ENCODE measurements at places on chromosomes 2 and 18.

- DNase-seq, result peak; percentile 4
Observed at GRCh38 chr2:32627441-32627813, 423 bp upstream of the TTC27 start.

DNA sequence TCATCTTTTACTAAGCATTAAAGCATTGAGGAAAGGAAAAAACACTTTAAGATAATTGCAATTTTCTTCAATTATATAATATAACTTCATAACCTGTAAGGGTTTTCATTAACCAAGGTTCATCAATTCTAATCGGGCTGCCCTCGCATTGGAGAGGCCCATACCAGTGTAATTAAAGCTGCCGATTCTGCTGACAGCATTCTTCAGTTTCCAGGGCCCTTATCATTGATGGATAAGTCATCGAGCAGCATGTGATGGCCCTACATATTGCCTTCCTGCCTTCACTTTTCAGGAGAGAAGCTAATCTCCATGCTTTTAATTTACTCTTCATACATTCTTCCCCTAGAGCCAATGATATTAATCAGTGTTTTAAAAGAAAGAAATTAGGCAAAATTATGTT lies 92.0 kb downstream of the NCKAP5 start:
- no peak for DNase-seq

DNA sequence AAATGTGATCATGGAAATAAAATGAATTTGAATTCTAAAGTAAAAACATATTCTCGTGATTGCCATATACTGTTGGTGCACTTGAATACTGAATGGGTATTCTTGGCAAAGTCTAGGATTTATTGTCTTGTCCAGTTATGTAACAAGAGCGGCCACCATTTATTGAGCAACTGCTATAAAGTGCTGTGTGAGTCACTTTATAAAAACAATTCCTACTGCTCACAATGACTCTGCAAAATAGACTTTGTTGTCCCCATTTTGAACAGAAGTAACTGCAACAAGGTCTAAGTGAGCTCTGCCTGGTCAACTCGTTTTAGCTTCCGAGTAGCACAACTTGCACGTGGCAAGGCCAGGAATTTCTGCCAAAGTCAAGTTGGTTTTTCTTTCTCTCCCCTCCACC lies 995.6 kb upstream of the FANCL start:
- DNase-seq, result no peak

GRCh38 chr2:137252934-137253333 lies 487.6 kb downstream of the THSD7B start:
- no peak for DNase-seq

- DNase-seq, result no peak
Observed at GRCh38 chr2:17363846-17364245, 154.4 kb downstream of the RAD51AP2 start.

DNA sequence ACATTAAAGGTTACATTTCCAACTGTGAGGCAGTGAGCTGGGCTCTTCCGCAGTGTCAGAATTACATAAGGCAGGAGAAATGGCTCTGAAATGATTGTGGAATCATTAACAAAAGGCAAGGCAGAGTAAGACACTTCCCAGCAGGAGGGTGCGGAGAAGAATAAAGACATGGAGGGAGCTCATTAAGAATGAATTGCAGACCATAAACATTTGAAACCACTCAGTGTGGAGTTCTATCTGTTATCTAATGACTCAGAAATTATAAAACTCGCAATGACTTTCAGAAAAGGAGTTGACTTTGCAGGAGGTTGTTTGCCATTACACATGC lies 77.0 kb downstream of the SMIM21 start:
- DNase-seq, result no peak

DNA sequence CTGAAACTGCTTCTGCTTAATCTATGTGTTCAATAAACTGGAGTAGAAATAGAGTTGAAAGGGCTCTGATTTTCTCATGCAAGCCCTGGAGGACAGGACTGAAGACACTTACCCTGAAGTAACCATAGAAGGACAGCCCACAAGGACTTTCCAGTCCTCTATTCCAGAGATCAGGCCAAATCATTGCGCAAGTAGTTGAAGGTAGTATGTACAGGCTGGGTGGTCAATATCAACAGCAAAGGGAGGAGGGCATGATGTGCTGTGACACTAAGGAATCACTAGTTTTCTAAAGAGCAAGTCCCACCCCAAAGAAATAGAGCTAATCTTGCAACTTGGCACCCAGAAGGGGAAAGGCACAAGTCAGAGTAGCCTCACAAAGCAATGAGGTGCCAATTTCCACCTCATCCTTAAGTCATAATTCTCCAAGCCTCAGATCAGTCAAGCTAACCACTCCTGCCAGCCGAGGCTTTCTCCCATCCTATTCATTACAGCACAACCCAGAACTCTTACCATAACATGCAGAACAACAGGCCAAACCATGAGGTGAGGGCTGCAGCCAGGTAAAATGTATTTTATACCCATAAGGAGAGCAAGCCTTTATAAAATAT lies 533.5 kb downstream of the TNS1 start:
- DNase-seq, result no peak

DNA sequence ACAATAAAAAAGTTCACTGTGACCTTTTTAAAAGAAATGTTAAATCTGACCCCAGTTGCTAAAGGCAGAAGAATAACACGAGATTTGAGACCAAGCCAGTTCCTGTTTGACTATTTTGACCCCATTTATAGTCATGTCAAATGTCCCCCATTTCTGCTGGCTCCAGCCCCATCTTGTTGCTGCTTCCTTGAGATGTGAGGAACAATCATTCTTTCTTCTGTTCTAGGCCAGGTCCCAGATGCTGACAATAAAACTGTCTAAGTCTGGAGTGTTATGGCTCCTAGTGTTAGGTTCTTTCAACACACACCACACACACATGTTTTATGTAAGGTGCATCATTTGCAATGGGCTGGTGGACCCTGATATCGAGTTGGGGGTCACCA lies 92.0 kb upstream of the CYP1B1 start:
- DNase-seq, result no peak

GRCh38 chr2:216901273-216901672 lies 41.4 kb upstream of the TNP1 start:
- no peak for DNase-seq

DNA sequence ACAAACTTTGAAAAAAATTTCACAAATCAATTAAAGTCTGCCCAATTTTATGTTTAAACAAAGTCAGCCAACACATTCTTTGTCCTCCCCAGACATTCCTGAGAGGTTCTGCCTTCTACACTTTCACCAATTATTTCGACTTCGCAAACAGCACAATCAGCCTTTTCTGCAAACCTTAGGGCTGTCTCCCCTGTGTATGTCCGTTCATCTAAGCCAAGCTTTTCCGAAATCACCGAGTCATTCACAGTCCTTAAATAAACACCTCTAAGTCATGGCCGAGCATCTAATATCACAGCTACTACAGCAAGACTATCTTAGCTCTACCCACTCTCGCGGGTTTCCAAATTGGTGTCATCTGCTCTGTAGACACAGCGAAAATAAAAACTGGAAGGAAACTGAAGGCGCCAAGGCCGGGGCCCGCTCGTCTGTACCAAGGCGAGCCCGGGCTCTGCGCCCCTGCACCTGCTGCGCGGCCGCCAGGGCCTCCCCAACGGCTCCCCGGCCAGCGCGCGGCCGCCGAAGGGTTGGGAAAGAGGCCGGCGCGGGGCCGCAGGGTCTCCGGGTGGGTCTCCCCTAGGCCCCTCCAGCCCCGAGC lies 730 bp downstream of the ODC1 start:
- no peak for DNase-seq

DNA sequence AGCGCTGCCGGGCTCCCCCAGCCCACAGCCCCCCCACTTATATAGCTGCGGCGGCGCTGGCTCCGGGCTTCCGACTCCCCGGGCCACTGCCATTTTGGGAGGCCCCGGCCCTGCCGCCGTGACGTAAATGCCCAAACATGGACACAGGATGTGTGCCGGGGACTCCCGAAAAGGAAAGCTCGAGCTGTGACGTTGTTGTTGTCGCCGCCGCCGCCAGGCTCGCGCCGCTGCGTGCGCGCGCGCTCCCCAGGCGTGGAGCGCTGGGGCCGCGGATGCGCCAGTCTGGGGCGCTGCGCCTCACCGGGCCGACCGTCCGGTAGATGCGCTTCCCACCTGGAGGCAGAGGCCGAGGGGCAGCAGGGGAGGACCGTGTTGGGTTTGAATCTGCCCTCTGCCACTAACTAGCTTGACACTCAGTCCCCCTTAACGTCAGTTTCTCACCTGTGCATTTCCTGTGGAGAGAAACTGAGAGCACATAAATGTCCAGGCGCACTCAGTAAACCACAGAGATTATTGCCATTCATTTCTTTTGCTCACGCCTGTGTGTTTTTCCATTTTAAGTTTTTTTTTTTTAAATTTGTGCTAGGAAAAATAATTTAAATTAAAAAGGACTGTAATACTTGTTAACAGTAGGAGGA lies at the start of gene EGR4:
Gene EGR4 (minus strand): TSS at position 15 of the 638 bp plus-strand sequence. CDS start 231 bp downstream, outside the sequence.
- peak; percentile 89 for DNase-seq

DNA sequence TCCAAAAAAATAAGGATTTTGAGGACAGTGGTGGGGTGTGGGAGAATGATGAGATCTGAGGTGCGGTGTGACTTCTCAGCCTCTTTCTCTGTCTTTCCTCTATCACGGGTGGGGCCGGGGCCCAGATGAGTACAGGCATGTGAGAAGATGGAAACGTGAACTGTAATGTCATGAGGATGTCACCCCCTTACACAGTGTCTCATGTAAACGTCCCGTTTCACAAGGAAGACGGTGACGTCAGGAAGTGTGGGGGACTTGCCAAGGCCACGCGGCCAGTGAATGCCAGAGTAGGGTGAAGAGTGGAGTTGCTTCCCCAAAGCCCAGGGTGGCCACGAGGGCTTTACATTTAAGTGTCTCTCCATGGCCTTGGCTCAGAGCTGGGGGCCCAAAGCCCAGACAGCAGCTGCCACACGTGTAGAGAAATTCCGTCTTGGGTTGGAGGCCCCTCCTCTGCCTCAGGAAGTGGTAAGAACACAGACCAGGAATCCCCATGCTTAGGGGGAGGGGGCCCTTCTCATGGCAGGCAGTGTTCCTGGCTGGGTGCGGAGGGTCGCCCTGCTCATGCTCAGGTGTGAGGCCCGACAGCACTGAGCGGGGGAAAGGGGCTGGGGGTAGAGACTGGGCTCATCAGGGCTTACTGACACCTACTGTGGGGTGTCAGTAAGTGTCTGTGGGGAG lies 80.9 kb upstream of the SMAD7 start:
- no peak for DNase-seq

- DNase-seq, result no peak
Observed at GRCh38 chr18:41922841-41923240, 32.2 kb upstream of the PIK3C3 start.

- no peak for DNase-seq
Observed at GRCh38 chr2:219733106-219733505, 105.7 kb downstream of the SLC4A3 start.

DNA sequence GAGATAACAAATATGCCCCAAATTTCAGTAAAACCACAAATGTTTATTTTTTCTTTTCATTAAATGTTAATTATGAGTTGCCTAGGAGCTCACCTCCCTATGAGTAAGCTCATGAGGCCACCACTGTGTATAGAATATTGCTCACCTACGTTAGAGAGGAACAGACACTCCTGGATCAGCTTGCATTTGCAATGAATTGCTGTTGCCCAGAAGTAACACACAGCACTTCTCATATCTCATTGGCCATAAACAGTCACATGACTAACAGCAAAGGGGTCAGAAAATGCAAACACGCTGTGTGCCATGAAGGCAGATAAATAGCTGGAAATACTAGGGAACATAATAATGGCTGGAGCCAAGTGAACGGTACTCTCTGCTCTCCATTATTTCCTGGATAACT lies 89.0 kb upstream of the GALNT5 start:
- no peak for DNase-seq

DNA sequence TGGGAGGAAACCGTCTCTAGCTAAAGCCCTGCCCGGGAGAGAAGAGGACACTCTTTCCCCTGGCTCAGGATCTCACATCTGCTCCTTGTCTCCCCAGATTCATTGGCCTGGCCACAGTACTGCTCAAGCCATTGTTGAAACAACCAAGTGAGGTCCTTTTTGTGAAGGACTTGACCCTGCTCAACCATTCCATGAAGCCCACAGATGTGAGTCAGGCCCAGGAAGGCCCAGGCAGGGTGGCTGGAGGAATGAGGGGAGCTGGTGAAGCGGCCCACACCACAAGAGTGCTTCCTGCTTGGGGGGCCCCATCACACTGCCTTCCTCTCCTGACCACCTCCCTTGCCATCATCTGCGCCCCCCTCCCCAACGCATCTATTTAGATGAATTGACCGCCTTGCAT lies 5.1 kb downstream of the FER1L5 start:
- DNase-seq, result no peak

DNA sequence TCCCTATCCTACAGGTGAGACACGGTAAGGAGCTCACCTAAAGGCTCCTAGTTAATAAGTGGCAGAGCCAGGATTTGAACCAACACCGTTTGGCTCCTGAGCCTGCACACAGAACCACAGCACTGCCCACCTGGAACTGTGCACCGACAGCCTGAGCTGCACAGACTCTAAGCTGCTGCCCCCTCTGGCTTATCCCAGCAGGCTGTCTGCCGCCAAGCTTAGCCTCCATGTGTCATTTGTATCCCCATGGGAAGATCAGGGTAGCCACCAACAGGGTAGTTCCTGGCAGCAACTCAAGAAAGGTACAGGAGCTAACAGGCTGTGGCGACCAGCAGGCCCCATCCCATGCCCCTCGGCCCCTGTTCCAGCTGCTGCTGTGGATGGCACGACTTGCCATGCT lies 135.7 kb downstream of the LRRC30 start:
- no peak for DNase-seq

- no peak for DNase-seq
Observed at GRCh38 chr2:153133716-153134115, 344.8 kb downstream of the RPRM start.

DNA sequence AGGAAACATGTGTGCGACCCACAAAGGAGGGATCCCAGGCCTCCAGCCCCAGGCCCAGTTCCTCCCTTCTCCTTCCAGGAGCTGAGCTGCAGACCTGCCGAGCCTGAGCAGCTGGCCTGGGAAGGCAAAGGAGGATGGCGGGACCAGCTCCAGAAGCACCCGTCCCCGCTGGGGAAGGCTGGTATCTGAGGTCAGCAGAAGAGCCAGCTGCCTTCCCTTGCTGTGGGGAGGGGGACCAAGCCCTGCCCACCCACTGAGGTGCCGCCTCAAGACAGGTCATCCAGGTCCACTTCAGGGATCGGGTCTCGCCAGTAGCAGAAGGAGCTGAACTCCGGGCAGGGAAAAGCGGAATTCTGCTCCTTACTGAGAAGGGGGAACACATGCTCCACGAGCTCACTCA lies 73.2 kb downstream of the EMILIN2 start:
- DNase-seq, result no peak

GRCh38 chr18:67513280-67513679 lies 3.2 kb downstream of the DSEL start:
- no peak for DNase-seq

- no peak for DNase-seq
Observed at GRCh38 chr2:94982675-94983074, 42.8 kb upstream of the MAL start.

DNA sequence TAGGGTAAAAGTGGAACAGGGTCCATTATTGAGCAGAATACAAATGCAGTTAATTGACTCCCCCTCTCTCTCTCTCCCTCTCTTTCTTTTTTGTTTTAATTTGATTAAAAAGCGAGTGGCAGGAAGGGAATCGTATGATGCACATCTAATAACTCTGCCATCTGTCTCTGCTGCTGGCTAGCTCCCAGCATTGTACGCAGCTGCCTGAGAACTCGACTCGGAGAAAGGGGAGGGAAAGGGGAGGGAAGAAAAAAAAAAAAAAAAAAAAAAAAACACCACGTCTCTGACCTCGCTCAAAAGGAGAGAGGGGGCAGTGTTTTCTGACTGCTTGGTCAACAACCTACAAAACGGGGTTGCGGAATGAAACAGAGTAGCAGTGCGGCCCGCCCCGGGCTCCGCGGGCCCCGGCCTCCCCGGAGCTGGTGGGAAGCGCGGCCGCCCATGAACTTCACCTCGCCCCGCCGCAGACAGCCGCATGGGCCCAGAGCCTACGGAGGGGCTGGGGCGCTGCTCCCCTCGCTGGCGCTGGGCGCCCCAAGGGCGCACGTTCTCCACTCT lies 265.7 kb downstream of the TCF4 start:
- no peak for DNase-seq
